Stimulated activated CD8-positive, alpha-beta memory T cell treated with anti-CD3 and anti-CD28 coated beads, Interleukin-2, amount 100 ng/mL, for 1 hour (primary cell): ENCODE measurements at places on chromosomes 1 and 21.

GRCh38 chr1:117658676-117659075 lies 52.8 kb downstream of the TENT5C start:
- peak; percentile 26 for DNase-seq

DNA sequence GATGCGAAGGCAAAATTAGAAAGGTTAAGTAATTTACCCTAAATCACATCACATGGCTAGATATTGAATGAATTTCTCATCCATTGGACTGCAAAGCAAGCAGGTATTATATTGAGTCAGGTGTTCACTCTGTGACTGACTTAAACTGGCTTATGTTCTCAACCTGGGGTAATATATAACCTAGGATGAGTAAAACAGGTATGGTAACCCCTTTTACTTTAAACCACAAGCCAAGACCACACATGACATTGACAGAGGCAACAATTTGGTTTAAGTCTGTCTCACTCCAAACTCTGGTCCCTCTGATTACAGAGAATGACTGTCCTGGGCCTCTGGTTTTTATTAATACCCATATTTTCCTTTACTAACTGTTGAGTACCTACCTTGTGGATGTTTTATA lies 33.3 kb downstream of the MAEL start:
- DNase-seq, result no peak

DNA sequence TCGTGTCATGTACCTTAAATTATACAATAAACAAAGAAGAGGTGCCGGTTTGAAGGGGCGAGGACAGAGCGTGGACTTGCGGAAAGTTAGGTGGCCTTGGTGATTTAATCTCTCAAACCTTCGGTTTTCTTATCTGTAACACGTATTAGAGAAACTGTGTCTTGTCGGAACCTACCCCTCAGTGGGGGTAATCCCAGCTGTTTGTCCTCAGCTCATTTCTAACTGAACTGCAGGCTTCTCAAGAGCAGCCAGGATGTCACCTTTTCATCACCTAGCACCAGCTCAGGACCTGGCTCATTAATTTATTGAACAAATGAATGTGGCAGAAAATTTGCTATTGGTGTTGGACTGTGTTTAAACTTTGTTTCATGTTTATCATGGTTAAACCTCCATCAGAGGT lies 31.2 kb downstream of the ITSN1 start:
- DNase-seq, result no peak

GRCh38 chr1:99784809-99785255 lies 18.4 kb upstream of the FRRS1 start:
- DNase-seq, result no peak

- no peak for DNase-seq
Observed at GRCh38 chr21:19123053-19123452, 719.5 kb upstream of the TMPRSS15 start.

GRCh38 chr21:25094695-25095094 lies 512.6 kb downstream of the MRPL39 start:
- DNase-seq, result no peak

GRCh38 chr1:29459620-29459945 lies 223.3 kb downstream of the PTPRU start:
- DNase-seq, result no peak

DNA sequence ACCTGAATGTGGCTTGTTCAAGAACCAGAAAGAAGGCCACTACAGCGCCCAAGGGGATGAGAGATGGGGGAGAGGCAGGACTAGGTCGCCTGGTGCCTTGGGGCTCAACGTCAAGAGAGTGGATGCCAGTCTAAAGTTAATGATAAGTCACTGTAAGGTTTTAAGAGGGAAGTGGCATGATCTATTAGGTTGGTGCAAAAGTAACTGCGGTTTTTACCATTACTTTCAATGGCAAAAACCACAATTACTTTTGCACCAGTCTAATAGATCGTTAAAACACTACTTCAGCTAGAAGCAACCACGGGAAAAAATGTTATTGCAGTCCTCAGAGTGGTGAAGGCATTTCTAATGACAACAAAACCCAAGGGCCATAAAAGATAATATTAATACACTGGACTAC lies 2.6 kb upstream of the GJB3 start:
- no peak for DNase-seq

DNA sequence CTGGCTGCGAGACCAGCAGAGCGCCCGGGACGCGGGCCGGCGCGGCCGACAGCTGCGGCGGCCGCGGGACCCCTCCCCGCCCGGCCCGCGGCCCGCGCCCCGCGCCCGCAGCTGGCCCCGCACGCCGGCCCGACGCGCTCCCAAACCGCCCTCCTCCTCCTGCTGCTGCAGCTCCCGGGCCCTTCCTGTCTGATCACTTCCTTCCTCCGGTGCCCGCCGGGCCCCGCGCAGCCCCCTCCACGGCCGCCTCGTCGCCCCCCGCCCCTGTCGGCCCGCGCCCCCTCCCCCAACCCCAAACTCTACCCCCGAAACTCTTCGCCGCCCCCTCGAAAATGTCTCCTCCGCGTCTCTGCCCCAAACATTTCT lies 594 bp downstream of the LUZP1 start:
- DNase-seq, result no peak

DNA sequence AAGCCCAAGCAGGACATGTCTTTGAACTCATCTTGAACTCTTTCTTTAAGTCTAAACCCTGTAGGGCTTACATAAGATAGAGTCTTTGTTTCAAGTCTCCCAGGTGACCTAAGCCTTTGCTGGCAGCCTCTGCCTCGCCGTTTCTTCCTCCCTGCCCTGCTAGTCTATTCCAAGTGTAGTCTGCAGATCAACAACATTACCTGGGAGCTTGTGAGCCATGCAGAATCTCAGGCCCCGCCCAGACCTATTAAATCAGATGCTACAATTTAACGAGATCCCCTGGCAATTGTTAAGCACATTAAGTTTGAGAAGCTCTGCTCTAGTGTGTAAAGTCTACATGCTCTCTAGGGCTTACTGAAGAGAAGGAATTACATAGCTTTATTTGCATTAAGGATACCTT lies 271.6 kb downstream of the PBX1 start:
- no peak for DNase-seq

GRCh38 chr21:24153137-24153536 lies 1454.1 kb downstream of the MRPL39 start:
- no peak for DNase-seq

DNA sequence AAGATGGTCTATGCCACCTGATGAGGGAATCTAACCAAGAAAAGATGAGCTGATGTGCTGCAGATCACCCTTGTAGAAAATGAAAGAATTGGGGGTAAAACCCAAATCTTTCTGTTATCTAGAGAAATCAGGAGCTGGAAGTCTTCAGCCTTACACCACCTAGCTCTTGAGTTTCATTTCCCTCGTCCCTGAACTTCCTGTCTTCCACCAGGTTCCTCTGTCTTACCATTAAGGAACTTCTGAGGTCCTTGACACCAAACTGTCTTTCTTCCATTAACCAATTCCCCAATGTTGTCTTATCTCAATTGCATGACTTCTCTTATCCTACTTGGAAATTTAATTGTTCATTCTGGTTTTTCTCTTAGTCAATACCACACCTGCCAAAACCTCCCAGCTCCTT lies 31.5 kb downstream of the LPAR3 start:
- no peak for DNase-seq

DNA sequence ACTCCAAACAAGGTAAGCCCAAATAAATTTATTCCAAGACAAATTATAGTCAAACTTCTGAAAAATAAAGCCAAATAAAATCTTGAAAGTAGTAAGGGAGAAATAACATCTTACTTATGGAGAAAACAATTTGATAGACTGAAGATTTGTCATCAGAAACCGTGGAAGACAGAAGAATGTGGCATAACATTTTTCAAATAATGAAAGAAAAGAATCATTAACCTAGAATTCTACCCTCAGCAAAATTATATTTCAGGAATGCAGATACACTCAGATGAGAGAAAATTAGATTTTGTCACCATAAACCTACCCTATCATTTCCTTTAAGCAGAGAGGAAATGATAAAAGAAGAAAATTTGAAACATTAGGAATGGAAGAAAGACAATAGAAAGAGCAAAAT lies 27.3 kb upstream of the PADI1 start:
- no peak for DNase-seq

GRCh38 chr1:22045604-22046228 lies 6.8 kb upstream of the CDC42 start:
- DNase-seq, result no peak

GRCh38 chr1:226424221-226425003 lies 16.5 kb upstream of the PARP1 start:
- DNase-seq, result no peak

- DNase-seq, result no peak
Observed at GRCh38 chr1:198040880-198041279, 115.9 kb upstream of the NEK7 start.

DNA sequence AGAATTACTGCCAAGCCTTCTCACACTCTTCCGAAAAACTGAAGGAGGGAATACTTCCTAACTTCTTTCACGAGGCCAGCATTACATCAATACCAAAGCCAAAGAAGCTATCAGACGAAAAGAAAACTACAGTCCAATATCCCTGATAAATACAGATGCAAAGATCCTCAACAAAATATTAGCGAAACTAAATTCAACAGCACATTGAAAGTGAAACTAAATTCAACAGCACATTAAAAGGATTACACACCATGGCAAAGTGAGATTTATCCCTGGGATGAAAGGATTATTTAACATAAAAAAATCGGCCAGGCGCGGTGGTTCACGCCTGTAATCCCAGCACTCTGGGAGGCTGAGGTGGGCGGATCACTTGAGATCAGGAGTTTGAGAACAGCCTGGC lies 176.8 kb downstream of the FAF1 start:
- no peak for DNase-seq

DNA sequence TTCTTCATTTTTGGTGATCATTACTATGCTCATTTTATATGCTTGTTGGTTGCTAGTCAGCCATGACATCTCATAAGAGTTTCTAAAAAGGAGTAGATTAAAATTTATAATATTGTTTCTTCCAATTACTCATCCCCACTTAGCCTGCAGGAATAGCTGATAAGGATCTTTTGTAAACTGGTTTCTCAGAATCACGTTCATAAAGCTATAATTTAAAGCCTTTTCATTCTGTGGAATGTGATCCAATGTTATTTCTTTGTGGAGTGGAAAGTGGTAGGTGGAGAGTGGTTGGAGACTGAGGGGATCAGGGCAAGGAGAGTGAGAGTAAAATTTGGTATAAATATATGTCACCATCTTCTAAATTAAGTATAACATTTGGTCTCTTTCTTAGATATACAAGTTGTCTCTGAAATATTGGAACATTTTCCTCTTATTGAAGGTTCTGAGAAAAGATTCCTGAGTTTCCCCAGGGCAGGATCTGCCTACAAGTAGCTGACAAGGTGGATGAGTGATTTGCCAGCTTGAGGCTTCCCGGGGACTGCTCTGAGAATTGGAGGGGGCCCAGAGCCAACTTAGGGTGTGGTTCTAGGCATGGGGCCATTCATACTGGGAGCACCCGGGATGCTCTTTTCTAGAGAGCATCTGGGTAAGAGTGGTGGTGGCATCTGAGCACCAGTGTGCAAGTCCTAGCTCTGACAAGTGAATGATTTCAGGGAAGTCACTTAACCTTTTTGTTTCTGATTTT lies 116.4 kb downstream of the TBX19 start:
- DNase-seq, result no peak

- DNase-seq, result no peak
Observed at GRCh38 chr1:112083487-112083886, 94.0 kb upstream of the KCND3 start.

DNA sequence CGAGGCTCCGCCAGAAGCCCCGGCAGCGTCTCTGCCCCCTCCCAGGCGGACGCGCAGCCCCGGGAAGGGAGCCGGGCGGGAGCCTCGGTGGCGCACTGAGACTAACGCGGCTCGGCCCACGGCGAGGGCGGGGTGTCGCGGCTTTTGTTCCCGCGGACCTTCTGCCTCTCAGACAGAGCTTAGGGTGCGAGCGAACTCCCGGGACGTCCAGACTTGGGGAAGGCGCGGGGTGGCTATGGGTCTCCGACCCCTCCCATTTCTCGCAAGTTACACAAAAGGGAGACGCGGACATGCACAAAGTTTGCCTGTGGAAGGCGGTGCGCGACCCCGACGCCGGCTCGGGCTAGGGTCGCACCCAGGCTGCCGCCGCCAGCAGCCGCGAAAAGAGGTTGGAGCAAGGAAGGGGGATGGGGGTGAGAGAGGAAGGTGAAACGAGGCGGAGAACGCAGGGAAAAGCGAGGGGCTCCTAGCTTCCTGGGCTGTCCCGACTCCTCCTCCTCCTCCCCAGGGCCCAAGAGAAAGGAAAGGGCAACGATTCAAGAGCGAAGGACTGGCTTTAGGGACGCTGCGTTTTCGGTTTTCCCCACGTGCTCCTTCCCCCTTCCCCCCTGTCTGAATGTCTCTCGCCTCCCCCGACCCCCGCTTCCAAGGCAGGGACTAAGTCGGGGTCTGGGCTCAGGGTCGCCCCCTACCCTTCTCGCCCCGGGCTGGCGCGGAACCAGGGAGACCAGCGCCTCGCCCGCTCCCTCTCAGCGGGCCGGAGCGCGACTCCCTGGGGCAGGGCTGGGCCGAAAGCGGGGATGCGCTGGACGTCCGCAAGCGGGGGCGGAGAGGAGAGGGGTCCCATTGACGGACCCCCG lies 729 bp downstream of the APP start:
- peak; percentile 4 for DNase-seq

GRCh38 chr1:90074970-90075391 lies 80.1 kb downstream of the ZNF326 start:
- DNase-seq, result no peak

DNA sequence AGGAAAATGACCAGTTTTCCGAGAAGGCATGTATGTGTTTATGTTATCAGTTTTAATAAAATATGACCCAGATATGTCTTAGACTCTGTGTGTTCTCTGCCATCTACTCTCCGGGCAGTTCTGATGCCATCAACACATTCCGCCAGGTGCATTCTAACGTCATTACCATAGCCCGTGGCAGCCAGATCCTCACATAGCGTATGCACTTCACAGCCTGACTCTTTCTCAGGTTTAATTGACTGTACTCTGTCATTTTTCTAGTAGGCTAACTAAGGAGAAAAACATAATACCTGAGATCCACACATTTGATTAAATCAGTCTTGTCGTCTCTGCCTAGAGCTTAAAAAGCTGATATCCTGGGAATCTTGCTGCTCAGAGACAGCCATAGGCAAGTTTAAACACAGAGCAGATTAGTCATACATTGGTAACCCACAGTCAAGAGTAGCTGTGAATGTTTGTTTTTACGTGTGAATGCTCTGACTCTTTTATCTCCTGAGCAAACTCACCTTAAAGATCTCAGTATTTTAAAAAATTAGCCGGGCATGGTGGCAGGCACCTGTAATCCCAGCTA lies 175.9 kb downstream of the GREM2 start:
- no peak for DNase-seq

DNA sequence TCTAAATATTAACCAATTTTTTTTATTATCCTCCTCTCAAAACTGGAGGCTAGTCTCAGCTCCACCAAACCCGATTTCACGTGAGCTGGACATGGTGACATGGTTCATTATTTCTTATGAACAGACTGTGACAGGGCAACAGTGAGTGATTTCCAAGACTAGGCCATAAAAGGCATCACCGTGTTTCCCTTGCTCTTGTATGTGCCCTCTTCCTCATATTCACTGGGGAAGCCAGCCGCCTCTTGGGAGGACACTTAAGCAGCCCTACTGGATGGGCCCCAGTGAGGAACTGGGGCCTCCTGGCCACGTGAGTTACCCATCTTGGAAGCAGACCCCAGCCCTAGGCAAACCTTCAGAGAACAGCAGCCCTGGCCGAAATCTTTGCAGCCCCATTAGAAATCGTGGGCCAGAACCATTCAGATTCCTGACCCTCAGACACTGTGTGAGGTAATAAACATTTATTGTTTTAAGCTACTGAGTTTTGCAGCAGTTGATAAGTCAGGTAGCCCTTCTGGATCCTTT lies 105.0 kb downstream of the GALNT2 start:
- DNase-seq, result no peak

- no peak for DNase-seq
Observed at GRCh38 chr21:45284456-45284741, 3.3 kb downstream of the POFUT2 start.
